ENCODE measurements at places on chromosomes 2 and 18. TPM values are rescaled to one million over a fixed set of nuclear protein-coding genes. Genes with fewer than 3 reads are reported as not detected.

- ATAC-seq: no peak
Measured at GRCh38 chr2:69080071-69080470, 67.1 kb downstream of the ANTXR1 start.

GRCh38 chr2:5021136-5021535 lies 671.0 kb upstream of the SOX11 start:
- ATAC-seq: no peak

GRCh38 chr2:189163889-189164288 lies 15.7 kb downstream of the COL5A2 start:
- ATAC-seq: no peak

GRCh38 chr2:146777181-146777580 lies 1067.6 kb upstream of the ACVR2A start:
- ATAC-seq: no peak

DNA sequence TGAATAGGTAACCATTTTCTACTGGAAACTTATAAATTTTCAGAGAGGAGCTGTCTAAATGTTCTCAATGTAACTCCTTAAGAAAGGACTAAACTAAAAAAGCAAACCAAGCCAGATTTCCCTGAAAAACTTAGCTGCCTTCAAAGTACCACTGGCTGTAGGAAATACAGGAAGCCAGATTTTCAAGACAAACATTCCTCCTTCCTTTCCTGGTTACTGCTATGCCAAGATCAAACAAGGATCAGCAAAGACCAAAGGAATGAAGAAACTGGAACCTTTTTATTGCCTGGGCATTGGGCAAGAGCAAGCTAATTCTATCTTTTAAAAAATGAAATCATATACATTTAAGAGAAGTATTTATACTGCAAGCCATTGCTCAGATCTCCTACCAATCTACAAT lies 212.7 kb downstream of the DYM start:
- no peak for ATAC-seq

DNA sequence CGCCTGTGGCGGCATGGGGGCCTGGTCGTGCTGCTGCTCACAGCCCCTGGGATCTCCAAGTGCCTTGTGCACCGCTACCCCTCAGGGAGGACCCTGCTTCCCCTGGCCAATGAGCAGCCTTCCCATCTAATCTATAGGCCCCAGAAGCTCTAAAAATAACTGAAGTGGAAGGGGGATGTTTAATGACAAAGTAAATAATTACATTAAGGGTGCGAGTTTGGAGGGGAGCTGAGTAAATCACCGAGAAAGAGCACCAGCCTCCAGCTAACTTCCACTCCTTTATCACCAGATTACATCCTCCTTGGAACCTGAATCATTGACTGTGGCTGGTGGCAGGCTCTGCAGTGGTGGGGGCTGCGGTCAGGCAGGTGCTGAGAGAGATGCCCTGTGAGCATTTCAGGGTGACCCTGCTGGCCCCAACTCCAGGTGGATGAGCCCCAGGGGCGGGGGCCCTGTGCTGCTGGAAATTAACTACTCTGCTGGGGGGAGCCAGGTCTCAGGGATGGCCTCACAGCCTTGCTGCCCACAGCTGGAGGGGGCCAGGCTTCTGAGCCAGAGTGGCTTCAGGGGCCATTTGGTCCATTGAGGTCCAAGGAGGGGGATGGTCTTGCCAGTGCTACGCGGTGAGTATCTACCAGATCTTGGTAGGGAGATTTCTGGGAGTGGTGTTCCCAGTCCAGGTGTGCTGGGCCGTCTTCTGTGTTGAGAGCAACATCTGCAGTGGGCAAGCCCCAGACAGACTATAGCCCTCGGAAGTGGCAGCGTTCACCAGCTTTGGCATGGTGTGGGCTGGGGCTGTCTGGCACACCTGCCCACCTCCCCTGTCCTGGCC lies 74.2 kb downstream of the GLI2 start:
- no peak for ATAC-seq

MTCL1 gene
- total RNA-seq: 9.9 TPM

DNA sequence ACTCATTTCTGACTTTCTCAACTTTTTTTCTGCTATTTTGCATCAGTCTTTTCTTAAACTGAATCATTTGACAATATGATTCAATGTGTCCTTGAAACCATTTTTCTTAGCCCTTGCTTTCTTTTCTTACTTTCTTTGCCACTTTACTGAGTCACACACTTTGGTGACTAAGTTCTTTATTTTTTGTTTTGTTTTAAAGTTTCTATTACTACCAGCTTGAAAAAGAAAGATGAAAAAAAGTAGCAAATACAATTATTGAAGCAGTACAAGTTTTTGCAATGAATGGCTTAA lies 116.5 kb downstream of the DOCK10 start:
- ATAC-seq: no peak

CCL20 gene
- 2.8 TPM for total RNA-seq

DNA sequence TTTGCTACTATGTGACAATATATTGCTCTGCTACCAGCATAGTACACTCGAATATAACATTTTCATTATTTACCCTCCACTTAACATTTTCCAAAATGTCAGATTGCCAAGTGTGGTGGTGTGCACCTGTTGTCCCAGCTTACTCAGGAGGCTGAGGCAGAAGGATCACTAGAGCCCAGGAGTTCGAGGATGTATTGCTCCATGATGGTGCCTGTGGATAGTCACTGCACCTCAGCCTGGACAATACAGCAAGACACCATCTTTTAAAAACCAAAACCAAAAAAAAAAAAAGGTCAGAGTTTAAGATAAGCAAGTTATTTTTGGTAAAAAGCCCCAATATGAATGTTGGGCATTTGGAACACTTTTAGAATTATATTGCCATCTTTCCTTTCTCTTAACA lies 75.2 kb upstream of the EPB41L5 start:
- no peak for ATAC-seq

- no peak for ATAC-seq
Measured at GRCh38 chr2:207162316-207162715, 3.4 kb downstream of the KLF7 start.

- ATAC-seq: no peak
Measured at GRCh38 chr2:112686348-112687217, 34.2 kb upstream of the NT5DC4 start.

GRCh38 chr2:157334335-157334734 lies 8.7 kb upstream of the ERMN start:
- no peak for ATAC-seq

DNA sequence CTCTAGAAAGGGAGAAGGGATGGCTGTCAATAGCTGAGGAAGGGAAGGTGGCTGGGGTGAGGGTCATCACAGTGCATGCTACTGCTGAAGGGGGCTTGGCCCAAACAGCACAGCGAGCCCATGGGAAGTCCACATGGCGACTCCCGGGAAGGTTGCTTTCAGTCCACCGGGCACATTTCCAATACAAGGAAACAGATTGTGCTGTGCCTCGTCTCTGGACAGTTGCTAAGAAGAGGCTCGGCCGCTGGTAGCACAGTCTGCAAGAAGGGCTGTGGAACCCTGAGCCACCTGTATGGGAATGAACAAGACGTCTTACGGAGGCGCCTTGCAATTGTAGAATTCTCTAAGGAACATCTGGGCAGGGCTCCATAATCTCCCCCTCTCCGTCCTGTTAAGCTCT lies 123.1 kb downstream of the CELF4 start:
- ATAC-seq: no peak

- peak; percentile 80 for ATAC-seq
Measured at GRCh38 chr18:13823707-13824395, at the start of gene MC5R. Gene MC5R, plus strand, starts transcription at chr18:13824149. Its CDS starts 1,617 bp downstream, at chr18:13825766.

- no peak for ATAC-seq
Measured at GRCh38 chr2:45836740-45837139, 185.3 kb downstream of the PRKCE start.

DNA sequence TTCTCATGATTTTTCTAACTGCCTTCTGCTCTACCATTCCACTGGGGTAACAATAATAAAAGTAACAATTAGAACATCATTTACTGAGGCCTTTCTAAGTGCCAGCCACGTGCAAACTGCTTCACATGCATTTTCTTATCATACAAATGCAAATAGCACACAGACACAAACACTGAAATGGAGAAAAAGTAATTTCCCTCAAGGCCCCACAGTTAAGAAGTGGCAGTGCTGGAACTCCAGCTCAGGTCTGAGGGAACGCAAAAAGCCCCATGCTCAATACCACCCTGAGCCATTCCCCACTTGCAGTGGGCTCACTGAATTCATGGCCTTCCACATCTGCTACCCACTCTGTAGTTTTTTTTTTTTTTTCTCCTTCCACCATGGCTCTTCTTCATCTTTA lies 140.6 kb downstream of the UPP2 start:
- ATAC-seq: no peak

- no peak for ATAC-seq
Measured at GRCh38 chr2:162545254-162545653, 201.3 kb downstream of the GCA start.

GRCh38 chr18:8895987-8896619 lies 190.7 kb downstream of the MTCL1 start:
- ATAC-seq: no peak

DNA sequence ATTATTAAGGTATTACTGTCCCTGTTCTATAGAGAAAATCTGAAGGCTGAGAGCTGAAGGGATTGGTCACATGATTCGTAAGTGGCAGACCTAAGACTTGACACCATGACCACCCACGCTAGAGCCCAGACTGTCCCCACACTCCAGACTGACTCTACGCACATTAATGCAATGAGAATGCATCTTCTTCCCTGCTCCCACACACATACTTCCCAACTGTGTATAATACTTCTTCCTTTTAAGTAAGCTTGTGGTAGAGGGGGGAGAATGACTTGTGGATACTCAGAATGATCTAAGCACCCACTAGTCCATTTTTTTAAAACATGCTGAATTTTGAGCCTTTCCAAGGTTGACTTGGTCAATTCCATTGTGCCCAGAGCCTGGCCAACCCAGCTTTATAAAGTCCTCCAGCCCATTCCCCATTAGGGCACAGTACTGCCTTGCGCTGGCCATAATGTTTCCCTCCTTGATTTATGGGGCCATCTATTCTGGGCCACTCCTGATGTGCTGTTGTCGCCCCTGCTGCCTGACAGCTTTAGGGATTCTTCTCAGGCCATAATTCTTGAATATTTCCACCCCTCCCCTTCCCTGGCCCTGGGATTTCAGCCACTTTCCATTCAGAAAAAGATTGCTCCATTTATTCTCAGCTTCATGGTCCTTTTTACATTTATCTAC lies 28.7 kb downstream of the ALK start:
- ATAC-seq: no peak

DNA sequence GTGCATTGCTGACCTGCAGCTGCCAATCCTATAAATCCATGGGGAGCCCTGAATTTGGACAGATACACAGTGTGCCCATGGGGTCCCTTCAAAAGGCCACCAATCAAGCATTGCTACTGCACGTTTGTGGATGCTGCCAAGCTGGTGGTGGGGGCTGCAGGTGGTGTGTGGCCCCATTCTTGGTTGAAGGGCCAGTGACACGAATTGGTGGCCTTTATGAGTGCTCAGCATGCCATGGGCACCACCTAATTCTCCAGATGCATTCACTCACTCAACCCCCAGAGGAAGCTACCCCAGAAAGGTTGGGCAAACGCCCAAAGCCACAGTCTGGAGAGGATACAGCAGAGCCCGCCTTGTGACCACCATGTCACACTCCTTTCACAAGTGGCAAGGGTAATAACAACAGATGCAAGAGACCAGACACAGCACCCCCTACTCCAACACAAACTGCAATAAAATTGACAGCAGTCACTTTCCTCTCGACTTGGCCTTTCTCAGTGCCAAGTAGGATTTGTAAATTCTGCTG lies 27.1 kb downstream of the MC2R start:
- no peak for ATAC-seq

DNA sequence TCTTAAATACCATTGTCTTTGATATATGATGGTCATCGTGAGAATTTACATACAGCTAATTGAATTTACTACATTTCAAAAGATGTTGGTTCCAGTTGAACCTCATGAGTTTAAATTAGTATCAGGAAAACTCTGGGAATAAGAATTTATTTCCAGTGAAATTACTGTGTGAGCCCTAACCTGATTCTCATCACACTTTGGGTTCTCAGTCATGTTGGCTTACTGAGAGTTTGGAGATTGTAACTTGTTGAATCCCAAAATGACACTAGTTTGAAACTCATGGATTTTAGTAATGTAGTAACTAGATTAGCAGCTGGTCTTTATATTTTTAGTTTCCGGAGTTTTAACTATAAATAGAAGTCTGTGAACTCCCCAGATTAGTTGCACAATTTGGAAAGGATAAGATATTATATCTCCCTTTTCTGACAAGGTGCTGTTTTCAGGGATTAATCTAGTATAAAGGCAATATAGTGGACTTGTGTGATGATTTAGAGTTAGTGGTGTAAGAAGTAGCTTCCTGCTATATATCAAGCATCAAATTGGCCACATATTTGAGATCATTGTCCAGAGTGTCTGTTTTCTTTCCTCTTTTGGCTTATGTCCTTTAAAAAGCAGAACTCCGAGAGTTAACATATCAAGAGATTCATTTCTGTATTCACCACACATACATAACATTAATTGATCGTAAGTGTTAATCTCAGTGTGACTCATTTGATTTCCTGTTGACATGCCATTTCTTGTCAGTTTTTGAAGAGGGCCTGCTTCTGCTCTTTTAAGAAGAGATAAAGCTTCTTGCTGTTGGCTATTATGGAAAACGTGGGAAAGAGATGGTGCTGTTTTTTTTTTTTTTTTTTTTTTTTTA lies 15.7 kb downstream of the NDUFV2 start:
- peak; percentile 31 for ATAC-seq

Measured in esophagus mucosa (tissue), 1 donor.